Right ventricle myocardium superior (tissue), 1 donor: ENCODE measurements at places on chromosomes 5 and 9. TPM values are rescaled to one million over a fixed set of nuclear protein-coding genes. Genes with fewer than 3 reads are reported as not detected.
A peak's percentile ranks its signal among the peaks of the same experiment; 100 is the strongest.

Gene FGF1
- total RNA-seq, result 42.7 TPM

Gene NR4A3
- total RNA-seq, result 3.7 TPM

Gene HACD4
- total RNA-seq, result 1.0 TPM

Gene DROSHA
- 35.4 TPM for total RNA-seq

Gene OR1J2
- not detected for total RNA-seq

Gene CARTPT
- not detected for total RNA-seq

Gene MLANA
- total RNA-seq, result not detected

Gene CEL
- 7.3 TPM for total RNA-seq

- no peak for DNase-seq
Measured at GRCh38 chr9:74275872-74276508, 221.1 kb upstream of the RORB start.

DNA sequence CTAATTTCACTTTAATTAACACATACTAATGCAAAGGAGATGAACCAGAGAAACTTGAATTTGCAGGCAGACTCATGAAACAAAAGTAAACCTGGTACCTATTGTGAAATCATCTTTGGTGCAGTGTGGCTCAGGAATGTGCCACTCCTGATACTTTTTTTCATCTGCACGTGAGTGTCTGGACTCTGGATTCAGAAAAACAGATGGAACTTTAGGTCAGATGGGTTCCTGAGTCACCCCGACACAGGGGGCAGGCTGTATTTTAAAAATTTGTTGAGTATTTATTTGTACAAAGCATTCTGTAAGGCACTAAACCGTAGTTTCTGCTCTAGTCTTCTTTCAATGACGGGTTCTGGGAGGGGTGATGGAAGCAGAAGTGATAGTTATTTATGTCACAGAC, 52.2 kb upstream of the TUT7 start:
- no peak for DNase-seq

DNA sequence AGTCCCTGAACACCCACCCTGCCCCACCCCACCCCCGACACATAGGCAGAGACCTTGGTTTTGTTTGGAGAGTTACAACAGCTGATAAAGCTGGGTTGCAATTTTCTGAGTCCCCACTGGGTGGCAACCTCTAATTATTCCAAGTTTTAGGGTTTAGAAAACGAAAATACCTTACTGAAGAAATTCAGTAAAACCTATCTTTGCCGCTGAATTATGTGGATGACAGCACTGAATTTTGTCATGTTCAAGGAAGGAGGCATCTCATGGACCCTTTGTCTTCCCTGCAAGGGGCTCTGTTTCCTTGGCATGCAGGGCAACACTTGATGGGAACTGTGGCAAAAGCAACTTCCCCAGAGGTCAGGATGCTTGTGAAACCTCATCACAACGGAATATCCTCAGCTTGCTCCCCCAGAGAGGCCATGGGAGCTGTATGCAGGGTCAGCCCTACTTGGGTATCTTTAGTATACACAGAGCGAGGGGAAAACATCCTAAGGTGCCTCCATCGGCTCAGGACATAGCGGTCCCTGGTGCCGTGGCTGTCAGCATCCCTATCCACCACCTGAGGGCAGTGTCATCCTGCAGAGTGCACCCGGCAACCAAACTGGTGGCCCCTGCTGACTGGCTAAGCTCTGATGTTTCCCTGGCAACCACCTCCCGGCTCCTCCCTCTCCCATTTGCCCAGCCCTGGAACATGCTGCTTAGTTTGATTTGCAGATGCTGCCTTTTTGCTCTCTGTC, 123.1 kb downstream of the RXRA start:
- DNase-seq, result peak; percentile 94

- no peak for DNase-seq
Measured at GRCh38 chr5:141514330-141515133, 25.7 kb downstream of the PCDHGC5 start.

DNA sequence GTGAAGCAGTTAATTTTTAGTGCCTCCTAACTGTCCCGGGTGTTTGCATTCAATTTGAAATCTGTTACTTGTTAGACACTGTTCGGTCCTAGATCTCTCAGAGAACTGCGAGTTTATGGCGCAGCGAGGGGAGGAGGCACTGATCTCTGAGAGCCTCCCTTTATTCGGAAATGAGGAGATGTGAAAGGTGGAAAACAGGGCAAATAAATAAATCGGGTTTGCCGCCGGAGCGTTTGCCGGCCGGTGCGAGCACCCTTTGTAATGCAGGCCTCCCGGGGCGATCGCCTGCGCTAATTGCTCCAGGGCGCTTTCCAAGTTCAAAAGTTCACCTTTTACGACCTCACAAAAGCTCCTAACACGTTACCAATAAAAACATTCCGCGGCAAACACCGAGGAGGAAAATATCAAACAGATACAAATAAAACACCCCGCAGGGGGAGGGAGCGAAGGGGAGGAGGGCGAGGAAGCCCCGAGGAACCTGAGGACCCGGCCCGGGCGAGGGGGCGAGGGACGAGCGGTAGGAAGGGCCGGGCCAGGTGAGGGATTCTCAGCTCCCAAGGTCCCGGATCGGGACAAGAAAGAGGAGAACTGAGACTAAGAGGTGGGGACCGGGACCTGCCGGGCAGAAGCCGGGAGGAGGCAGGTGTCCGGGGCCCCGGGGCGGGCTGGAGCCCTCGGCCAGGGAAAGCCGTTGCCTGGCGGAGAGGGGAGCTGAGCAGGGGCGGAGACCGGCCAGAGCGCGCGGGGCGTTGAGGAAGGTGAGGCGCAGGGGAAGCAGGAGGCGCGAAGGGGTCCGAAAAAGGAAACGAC, 1.4 kb downstream of the NR6A1 start:
- DNase-seq, result peak; percentile 55

DNA sequence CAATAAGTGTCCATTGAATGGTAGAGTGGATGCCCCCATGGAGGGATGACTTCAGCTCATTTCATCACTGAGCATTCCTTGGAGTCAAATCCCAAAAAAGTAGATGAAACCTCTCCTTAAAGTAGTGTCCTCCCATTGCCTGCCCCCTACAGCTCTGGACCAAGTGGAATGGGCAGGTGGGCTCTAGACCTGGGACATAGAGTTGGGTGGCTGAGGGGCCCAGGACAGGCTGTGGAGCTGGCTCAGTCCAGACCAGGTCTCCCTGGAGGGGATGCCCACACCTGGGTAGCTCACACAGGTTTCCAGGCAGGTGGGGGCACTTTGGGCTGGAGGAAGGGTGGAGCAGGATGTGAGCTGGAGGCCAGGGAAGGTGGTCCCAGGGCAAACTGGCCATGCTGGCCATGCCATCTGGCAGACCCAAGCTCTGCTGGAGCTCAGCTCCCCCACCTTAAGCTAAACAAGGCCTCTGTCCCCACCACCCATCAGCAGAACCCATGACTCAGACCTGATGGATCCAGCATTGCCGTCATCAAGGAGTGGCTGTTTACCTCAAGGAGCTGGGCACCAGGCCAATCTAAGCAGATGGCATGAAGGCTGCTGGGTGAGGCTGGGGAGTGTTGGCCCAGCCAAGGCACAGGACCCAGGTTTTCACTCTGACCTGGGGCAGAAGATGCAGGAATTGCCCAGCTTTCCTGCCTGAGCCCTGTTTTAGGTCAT, 6.2 kb upstream of the SPINK4 start:
- no peak for DNase-seq

DNA sequence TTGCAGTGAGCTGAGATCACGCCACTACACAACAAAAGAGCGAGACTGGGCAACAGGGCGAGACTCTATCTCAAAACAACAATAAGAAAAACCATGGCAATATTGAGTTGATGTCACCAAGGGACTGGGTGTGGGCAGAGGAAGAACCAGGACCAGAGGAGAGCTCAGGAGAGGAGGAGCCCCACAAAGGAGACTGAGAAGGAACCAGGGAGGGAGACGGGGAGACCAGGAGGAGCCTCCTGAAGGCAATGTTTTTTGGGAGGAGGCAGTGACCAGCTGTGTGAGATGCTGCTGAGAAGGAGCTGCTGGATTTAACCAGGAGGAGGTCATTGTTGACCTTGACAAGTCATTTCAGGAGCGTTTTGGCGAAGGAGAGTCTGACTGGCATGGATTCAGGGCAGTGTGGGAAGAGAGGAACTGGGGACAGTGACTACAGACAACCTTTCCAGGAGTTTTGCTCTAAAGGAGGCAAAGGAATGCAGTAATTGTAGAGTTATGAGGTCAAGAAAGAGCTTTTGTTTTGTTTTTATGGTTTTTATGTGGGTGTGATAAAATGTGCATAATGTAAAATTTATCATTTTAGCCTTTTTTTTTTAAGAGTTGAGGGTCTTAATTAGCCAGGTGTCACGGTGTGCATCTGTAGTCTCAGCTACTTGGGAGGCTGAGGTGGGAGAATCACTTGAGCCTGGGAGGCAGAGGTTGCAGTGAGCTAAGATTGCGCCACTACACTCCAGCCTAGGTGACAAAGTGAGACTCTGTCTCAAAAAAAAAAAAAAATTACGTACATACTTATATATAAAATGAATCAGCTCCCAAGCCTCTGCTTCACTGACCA, 17.9 kb downstream of the TRUB2 start:
- DNase-seq, result no peak

GRCh38 chr5:67857502-67857901, 358.1 kb upstream of the PIK3R1 start:
- DNase-seq, result no peak

DNA sequence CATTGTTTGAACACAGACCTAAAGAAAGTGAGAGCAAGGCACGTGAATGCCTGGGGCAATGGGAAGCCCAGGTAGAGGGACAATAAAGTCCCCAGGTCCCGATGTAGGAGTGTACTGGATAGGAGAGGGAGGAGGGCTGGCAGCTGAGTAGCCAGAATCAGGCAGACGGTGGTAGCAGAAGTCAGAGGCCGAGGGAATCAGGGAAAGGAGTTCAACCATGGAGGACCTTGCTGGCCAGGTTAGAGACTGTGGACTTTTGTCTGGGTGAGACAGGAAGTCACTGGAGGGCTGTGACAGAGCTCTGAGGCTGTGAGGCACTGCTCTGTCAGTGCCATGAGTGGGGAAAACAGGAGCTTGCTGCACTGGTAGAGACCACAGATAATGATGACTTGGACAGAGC, 248.2 kb downstream of the EFNA5 start:
- DNase-seq, result no peak

DNA sequence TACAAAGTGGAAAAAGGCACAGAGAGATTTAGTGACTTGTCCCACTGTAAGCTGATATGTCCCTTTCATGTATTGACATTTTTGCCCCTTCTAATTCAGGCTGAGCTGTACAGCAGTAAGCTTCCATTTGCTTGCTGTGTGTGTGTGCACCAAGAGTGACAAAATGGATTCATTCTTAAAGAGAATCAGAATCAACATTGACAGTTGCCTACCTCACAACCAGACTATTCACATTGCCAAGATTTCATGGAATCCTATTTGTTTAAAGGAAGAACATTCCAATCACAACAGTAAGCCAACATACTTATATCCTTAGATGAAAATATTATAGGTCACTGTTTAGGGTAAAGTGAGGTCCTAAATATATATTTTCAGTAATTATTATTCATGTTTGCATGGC, 102.6 kb downstream of the TMEM232 start:
- DNase-seq, result no peak

DNA sequence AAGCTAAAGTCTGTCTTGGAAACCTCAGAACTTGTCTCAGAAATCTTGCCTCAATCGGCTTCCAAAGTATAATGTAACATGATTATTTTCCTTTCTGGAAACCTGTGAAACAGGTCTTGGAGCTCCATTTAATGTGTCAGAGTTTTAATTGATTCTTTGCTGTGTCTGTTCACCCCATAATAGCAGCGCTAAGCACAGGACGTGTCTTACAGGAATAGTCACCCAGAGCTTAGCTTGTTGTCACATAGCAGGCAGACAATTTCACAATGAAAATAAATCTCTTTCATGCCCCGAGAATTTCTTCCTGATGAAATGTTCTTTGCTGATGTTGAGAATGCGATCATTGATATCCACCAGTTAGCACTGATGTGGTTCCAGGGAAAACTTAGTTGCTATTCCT, 40.2 kb upstream of the PTPN3 start:
- DNase-seq, result no peak

- no peak for DNase-seq
Measured at GRCh38 chr9:120916991-120917880, 9.4 kb downstream of the TRAF1 start.

DNA sequence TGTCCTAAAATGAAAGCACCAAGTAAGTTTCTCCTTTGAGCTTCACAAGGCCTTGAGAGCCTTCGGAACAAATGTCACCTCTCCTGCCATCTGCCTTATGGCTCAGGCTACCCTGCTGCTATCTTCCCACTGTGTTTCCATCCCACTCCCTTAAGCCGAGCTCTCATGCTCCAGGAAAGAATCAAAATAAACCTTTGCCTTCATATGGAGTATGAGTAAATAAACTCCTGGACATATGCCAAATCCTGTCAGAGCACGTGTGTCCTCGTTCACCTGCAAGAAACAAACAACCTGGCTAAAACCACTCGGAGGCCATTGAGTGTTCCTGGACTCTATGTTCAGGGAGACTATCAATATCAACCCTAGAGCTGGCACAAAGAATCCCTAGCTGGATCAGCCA, 122.3 kb upstream of the CCDC112 start:
- no peak for DNase-seq

DNA sequence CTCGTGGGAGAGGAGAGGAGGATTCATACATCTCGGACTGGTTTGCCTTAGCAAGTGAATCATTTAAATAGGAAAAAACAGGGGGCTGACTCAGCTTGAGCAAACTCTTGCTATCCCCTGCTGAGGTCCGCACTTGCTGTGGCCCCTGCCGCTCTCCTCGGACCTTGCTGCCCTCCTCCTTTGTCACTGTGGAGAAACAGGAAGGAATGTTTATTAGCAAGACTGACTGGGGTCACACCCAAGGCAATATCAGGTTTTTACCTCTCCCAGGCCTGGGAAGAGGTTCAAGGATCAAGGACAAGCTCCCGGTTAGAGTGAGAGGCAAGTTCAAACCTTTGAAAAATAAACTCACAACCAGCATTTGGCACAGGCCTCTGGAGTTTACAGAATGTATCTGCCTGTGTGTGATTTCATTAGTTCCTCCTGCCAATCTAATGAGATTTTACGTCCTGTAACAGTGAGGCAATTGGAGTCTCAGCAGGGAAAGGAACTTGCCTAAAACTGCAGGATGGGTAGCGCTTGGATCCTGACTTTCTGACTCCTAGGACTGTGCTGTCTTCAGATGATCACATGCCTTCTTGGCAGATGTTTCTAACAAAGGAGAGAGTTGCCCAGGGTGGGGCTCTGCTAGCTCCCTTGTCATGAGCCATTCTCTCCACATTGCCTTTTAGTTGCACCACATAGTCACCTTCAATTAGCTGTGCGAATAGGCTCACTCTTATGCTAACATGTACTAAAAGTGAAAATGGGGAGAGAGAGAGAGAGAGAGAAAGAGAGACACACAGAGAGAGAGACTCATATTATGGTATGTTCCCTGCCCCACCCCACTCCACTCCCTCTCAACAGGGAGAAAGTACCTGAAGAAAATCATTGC, 108.6 kb upstream of the CDKN2B start:
- no peak for DNase-seq

DNA sequence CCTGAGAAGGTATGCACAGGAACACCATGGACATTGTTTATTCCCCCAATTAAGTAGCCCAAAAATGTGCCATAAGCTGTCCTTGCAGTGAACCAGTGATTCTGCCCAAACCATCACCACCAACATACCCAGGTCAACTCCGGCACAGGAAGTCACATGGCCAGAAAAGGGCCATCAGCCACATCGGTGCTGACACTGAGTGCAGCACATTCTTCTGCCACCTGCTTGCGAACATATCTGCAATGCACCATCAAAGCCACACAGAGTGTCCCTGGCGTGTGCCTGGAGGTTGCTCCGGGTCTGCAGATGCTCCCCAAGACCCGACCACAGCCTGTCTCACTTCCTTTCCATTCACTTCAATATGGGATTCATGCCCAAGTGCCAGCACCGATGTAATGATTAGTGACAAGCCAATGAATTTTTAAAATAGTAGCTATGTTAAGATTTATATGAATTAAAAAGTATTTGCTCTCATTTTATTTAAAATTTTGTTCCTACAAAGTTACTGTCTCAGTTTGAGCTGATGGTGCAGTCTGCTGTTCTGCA, 37.6 kb downstream of the SYK start:
- DNase-seq, result no peak
